Panc1 (cell line): ENCODE measurements at places on chromosomes 2 and 18.

GRCh38 chr2:8306530-8307351 is 375.1 kb upstream of the ID2 start:
- DNase-seq, result no peak

DNA sequence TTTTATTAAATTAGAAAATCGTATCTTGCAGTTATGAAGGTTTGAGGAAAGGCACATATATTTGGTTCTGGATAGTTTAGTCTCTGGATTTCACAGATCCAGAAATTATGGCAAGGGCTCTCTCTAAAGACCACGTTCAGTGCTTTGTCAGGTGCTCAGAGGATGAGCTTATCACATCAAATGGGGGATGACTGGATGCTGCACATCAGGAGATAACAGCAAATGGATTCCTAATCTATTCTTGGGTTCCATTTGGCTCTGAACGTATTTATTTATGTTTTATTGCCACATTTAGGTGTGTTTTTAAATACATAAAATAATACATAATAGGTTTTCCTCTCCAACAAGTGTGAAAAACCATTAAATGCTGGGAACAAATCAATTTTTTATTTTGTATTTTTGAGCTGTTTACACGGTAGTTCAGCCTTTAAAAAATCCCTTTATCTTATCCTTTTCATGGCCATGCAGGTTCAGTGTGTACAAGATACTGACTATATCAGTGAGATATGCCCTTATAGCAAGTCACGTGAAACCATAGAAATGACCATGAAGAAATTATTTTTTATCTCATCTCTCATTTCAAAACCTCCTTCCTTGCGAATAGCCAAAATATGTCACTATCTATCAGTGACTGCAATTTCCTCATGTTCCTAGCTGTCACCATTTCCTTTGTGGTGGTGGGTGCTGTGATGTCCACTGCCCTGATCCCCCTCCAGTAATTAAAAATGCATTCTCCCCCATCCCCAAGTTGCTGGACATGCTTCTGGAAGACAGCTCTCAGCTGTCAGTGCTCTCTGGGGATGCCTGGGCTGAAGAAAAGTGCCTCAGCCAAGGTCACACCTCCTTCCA is 25.9 kb upstream of the CXCR4 start:
- no peak for DNase-seq

GRCh38 chr2:121524685-121525425 is 5.8 kb upstream of the RNU4ATAC start:
- DNase-seq, result no peak

GRCh38 chr2:98419977-98420725 is 24.5 kb upstream of the INPP4A start:
- no peak for DNase-seq

GRCh38 chr2:206088248-206088647 is 2.3 kb upstream of the INO80D start:
- DNase-seq, result no peak

DNA sequence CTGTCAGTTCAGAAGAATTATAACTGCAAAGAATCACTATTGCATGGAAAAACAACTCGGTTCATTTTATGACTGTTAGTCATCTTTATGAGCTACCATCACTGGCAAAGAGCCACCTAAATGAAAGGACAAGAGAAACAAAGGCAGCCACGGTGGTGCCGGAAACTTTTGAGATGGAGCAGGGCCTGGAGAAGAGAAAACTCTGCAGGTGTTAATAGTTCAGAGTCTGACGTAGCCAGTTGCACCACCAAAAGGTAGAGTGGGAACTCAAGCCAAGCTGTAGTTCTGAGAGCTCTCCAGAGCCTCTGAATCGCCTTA is 110.9 kb downstream of the FTCDNL1 start:
- no peak for DNase-seq

DNA sequence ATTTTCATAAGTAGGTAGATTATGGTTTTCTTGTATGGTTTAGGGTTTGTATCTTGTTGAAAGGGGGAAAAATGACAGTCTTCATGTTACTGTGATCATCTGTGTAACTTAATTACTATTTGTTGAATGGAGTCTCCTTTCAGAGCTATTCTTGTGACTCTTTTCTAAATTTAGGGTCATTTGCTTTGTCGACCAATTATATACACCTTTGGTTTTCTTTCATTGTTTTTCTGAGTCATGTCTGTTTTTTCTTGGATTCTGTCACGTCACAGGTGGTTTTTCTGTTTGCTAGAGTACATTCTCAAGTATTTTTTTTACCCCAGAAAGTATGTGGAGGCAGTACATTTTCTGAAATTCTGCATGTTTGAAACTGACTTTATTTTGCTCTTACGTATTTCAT is 43.8 kb upstream of the DYSF start:
- no peak for DNase-seq

DNA sequence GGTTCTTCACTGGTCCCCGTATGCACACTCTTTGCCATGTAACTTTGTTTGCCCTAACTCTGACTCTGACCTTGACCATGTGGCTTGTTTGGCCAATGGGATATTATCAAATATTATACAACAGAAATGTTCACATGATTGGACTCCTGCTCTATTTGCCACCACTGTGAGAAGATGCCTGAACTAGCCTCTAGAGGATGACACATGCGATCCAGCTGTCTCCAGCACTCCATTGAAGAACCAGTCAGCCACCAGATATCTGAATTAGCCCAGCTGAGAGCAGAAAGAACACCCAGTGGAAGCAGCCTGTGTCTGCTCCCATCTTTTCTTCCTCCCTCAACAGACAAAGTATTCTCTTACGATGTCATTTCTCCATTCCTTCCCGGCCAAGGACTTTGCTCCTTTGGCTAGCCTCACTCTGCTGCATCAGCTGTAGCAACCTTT is 412.1 kb downstream of the IRS1 start:
- no peak for DNase-seq

DNA sequence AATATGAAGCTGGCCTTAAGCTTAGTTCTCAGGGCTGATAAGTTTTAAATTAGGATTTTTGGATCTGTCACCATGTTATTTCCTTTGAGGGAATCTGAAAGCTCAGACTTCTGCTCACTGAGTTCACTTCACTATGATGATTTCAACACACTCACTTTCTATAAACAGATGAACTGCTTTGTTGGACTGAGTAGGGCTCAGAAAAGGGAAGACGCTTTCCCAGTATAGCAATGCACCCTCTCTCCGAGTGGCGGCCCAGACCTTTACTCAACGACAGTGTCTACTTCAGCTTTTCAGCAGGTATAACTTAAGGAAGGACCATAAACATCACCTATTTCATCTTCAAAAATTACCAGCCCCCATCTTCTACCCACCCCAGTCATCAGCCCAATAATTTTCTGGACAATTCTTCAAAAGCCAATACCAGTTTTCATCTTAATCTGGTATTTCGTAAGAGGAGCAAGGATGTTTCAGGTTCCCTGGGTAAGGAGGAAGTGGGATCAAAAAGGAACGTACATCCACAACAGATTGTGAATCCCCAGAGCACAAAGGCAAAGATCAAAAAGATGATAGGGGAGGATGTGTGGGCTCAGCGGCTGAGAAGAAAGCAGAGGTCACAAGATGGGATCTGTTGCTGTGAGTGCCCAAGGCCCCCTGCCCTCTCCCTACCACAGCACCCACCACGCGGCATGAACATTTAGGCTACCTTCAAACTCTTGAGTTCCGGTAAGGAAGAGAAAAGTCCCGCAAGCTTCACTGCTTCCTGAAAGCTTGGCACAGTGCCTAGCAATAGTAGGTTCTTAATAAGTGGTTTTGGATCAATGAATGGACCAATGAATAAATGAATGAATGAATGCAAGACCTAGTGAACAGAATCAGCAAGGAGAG is 41.9 kb downstream of the LPIN2 start:
- no peak for DNase-seq

GRCh38 chr18:59610546-59611140 is 86.6 kb downstream of the CCBE1 start:
- DNase-seq, result no peak

GRCh38 chr2:10920764-10921388 is 9.1 kb downstream of the KCNF1 start:
- no peak for DNase-seq

GRCh38 chr2:102122115-102122514 is 20.4 kb upstream of the IL1R1 start:
- no peak for DNase-seq

DNA sequence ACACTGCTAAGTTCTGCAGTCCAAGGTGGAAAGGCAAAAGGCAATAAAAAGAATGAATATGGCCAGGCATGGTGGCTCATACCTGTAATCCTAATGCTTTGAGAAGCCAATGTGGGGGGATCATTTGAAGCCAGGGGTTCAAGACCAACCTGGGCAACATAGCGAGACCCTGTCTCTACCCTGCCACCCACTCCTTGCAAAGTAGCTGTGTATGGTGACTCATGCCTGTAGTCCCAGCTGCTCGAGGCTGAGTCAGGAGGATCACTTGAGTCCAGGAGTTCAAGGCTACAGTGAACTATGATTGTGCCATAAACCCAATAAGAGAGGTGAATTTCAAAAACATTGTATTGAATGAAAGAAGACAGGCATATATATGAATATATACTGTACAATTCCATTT is 2.4 kb downstream of the MYL12B start:
- no peak for DNase-seq

- DNase-seq, result no peak
Measured at GRCh38 chr2:38620282-38620977, 17.7 kb upstream of the HNRNPLL start.

DNA sequence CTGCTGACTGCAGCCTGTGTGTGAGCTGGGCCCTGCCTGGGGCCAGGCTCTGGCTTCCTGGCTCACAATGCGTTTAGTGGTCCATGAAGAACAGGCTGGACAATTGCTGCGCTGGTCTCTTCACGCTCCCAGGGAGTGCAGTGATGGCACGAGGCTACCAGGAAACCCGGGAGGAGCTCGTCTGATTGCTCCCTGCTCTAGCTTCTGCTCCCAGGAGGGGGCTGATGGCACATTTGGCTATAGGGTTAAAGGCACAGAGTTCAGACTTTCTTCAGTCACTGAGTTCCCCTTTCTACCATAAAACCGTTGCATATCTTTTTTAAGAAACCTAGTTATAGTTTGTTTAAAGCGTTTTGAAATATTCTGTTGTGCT is 60.1 kb downstream of the KCNF1 start:
- DNase-seq, result no peak

- no peak for DNase-seq
Measured at GRCh38 chr2:71538656-71539265, 85.4 kb downstream of the DYSF start.

DNA sequence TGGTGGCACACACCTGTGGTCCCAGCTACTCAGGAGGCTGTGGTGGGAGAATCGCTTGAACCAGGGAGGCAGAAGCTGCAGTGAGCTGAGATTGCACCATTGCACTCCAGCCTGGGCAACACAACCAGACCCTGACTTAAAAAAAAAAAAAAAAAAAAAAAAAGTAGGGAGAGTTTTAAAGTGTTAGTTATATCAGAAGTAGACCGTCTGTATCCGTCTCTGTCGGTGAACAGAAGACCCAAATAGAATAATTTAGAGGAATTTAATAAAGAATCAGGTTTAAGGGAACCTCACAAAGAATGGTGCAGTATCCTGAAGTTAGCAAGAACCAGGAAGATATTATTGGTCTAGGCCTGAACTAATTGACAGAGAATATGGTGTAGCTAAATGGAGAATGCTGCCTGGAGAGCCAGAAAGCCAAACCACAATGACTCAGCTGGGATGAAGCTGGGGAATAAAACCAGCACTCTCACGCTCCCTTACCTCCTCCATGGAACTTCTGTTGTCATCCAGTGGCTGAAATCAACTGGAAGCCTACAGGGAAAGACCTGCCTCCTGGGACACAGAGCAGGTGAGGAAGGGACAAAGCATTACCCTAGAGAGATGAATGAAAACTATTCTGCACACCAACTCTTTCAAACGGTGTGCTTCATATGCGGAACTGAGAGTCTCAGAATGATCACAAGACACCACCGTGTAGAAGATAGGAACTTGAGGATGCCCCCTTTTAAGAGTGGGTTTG is 39.1 kb upstream of the PLEKHM3 start:
- no peak for DNase-seq
